ENCODE measurements at places on chromosomes 4 and X.
A peak's percentile ranks its signal among the peaks of the same experiment; 100 is the strongest.

- DNase-seq: no peak
Measured at GRCh38 chr4:74466242-74466641, 21.3 kb downstream of the AREG start.

GRCh38 chr4:168484626-168485025 is 4.3 kb upstream of the DDX60L start:
- DNase-seq: no peak

GRCh38 chr4:38243388-38244053 is 283.3 kb downstream of the PTTG2 start:
- no peak for DNase-seq

GRCh38 chrX:105117621-105118020 is 102.9 kb downstream of the TEX13A start:
- no peak for DNase-seq

- no peak for DNase-seq
Measured at GRCh38 chrX:12419591-12419990, 281.3 kb downstream of the FRMPD4 start.

- no peak for DNase-seq
Measured at GRCh38 chr4:182447767-182448280, 204.6 kb downstream of the TENM3 start.

- no peak for DNase-seq
Measured at GRCh38 chrX:136453771-136454170, 34.0 kb upstream of the BRS3 start.

DNA sequence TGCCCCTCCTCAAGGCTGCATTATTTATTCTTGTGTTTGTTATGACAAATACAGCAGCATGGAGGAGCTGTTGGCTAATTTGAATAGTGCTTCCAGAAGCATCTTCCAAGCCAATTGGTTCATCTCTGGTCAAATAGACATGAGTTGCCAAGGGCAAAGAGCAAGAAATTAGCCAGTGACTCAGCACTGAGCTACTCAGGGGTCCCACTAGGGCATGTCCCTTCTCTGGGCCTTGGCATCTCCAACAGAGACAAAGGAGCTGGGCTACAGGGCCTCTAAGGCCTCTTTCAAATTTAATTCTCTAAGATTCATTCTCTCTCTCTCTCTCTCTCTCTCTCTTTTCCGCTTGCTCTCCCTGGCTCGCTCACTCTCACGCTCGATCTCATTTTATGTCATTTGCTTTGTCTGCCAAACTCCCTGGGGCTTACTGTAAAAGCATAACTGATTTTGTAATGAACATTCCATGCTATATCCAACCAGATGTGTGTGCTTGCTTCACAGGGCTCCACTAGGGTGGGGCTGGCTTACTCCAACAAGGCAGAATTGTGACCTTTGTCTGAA is 86.7 kb upstream of the MAGEA4 start:
- no peak for DNase-seq

- DNase-seq: no peak
Measured at GRCh38 chrX:70479247-70479921, 34.7 kb downstream of the DLG3 start.

- no peak for DNase-seq
Measured at GRCh38 chr4:93203708-93204107, 624.8 kb upstream of the ATOH1 start.

DNA sequence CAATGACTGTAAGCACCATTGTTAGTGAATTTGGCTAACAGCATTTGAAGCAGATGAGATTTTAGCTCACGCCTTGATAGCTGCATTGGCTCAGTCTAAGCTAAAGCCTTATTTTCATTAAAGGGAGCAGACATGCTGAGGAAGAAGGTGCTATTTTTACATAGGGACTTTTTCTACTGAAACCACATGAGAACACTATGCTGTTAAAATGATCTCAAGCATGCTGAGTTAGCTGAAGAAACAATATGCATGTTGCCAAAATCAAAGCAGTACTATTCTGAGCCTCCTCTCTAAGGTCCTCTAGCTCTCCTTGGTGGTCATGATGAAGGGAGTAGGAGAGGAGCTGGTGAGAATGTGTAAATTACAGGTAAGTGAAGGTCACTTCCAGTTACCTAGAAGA is 134.4 kb upstream of the JADE1 start:
- DNase-seq: peak; percentile 32

DNA sequence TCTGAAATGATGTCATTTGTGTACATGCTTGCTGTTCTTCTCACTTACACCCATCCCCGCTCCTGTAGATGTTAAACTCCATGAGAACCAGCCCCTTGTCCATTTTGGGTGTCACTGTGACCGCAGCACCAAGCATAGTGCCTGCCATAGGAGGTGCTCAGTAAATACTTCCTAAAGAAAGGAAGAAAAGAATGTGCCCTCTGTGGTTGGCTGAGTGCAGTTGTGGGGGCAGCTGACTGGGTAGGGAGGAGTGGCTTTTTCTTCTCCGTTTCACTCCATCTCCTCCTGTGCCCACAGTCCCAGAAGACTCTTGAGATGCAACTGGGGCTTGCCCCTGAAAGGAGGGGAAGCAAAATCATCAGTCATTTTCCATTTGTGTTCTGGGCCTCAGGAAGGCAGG is 25.5 kb downstream of the PHEX start:
- no peak for DNase-seq

DNA sequence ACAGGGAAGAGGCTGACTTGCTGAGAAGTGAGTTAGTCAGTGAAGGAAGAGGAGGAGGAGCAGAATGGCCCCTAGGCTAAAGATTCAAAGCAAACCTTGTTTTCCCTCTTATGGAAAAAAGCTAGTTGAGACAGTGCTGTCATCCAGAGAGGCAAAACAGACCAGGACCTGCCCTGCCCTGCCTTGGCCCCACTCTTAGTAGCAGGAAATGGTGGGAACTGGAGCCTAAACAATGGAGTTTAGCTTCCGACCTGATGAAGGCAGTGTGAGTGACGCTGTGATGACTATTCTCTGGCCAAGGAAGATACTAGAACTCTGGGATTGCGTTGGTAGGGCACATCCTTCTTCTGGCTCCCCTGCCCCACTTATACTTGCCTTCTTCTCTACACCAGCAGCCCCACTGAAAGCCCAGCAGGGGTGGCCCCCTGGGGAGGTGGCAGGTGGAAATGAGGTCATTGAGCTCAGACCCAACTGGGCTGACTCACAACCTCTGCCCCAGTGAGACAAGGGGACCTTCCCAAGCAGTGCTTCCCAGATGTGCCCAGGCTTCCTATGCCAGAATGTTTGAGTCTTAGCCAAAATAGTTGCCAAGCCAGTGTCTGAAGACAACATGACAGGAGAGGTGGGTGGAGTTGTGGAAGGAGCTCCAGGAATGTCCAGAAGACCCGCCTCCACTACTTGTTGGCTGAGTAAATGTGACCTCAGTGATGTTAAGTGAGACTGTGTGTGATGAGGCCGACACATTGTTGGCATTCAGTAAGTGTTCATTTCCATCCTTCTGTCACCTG is 38.8 kb downstream of the MSN start:
- DNase-seq: no peak

GRCh38 chr4:101033986-101034385 is 313.3 kb downstream of the PPP3CA start:
- DNase-seq: no peak
